Naive thymus-derived CD8-positive, alpha-beta T cell (primary cell): ENCODE measurements at places on chromosomes 4 and X.

DNA sequence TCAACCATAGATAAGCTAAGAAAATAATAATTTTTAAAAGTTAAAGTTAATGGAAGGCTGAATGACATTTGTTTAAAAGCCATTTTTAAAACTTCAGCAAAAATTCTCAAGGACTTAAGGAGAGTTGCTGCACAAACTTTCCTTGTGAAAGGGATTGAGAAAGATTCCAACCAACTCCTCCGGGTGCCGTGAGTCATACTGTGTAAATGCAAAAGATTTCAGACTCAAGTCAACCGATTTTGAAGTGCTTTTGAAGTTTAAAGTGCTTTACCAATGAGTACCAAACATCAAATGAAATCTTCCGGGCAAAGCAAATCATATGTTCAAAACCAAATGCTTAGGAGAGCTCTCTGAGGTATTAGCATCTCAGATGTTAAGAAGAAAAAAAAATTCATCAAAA lies 31.4 kb downstream of the VCX2 start:
- no peak overlapping the region for H3K4me3 ChIP-seq
- no peaks in the 10 kb centered on the region for H3K27me3 ChIP-seq
- no peaks in the 10 kb centered on the region for H3K36me3 ChIP-seq
- no peaks in the 10 kb centered on the region for H3K4me1 ChIP-seq

GRCh38 chrX:72306085-72306801 lies 529 bp upstream of the CITED1 start:
- H3K27ac ChIP-seq: no peak overlapping the region
- peak overlapping the region; percentile 84 for H3K4me3 ChIP-seq
- H3K36me3 ChIP-seq: no peaks in the 10 kb centered on the region
- H3K27me3 ChIP-seq: peaks cover 33% of the 10 kb centered on the region
- DNase-seq: no peak
- H3K4me1 ChIP-seq: peaks cover 27% of the 10 kb centered on the region

DNA sequence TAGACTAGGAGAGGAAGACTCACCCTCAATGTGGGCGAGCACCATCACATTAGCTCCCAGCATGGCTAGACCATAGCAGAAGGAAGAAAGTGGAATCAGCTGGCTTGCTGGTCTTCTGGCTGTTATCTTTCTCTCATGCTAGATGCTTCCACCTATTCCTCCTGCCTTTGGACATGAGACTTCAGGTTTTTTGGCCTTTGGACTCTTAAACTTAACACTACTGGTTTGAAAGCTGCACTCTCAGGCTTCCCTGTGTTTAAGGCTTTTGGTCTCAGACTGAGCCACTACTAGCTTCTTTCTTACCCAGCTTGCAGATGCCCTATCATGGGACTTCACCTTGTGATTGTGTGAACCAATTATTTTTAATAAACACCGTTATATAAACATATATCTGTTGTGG lies 39.0 kb upstream of the UGT2B4 start:
- H3K36me3 ChIP-seq: no peaks in the 10 kb centered on the region
- no peak overlapping the region for H3K27ac ChIP-seq
- no peaks in the 10 kb centered on the region for H3K4me1 ChIP-seq
- no peak for DNase-seq
- H3K27me3 ChIP-seq: peaks cover 3% of the 10 kb centered on the region

DNA sequence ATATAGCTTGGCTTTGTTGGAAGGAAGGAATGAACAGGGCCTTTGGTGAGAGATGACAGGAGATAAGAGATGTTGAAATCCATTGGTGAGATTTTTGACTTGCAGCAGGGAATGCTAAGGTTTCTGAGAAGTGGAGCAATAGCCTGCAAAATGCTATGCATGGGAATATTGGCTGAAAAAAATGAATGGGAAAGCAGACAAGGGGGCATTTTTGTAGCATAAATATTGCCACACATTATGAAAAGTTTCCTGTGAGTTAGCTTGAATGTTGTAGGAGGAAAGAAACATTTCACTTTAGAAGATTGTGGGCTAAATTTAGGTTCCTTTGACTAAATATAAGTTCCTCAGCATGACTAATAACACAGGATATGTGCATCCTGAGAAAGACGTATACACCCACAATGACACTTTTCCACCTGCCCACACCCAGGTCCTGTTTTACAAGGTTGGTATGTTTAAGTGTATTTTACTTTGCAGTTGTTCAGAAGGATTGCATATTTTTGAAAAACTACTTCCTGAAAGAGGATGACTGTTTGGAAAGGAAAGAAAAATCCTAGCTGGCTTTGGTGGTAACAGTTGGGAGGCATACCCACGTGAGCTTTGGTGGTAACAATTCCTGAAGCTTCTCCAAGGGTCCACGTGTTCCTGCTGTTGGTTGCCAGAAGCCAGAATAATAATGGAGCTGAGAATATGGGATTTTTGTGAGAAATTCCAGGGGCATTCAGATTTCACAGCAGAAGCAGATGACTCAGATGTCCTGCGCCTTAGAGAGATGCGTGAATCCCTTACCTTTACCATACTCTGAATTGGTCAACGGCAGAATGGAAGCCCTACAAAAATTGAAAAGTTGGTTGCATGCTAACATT lies 28.5 kb downstream of the PHEX start:
- no peak overlapping the region for H3K4me3 ChIP-seq
- no peak for DNase-seq
- no peaks in the 10 kb centered on the region for H3K27me3 ChIP-seq
- peaks cover 48% of the 10 kb centered on the region for H3K4me1 ChIP-seq
- H3K36me3 ChIP-seq: no peaks in the 10 kb centered on the region
- no peak overlapping the region for H3K27ac ChIP-seq

DNA sequence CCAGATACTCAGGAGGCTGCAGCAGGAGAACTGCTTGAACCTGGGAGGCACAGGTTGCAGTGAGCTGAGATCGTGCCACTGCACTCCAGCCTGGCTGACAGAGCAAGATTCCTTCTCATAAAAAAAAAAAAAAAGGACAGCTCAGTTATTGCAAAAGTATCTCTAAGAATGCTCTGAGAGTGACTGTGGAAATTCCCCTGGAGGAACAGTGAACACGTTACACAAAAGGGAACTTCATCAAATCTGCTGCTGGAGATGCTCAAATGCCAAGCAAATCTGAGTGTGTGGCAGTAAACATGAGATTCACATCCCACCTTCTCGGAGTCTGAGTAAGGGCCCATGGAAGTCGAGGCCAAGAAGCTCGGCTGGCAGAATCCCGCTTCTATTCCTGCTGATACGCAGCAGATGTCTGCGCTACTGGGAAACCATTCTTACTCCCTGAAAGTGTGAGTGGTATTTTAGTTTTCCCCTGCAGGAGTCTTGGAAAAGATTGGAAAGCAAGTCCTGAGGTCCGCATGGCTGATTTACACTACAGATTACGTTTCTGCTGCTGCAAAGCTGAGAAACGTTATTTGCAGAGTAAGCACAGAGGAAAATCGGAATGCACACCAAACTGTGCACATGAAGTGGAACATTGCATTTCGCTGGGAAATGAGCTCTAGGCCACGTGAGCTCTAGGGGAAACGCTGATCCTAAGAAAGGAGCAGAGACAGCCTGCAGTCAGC lies 162.9 kb downstream of the NSUN7 start:
- peaks cover 8% of the 10 kb centered on the region for H3K4me1 ChIP-seq
- H3K4me3 ChIP-seq: no peak overlapping the region
- H3K27me3 ChIP-seq: no peaks in the 10 kb centered on the region

DNA sequence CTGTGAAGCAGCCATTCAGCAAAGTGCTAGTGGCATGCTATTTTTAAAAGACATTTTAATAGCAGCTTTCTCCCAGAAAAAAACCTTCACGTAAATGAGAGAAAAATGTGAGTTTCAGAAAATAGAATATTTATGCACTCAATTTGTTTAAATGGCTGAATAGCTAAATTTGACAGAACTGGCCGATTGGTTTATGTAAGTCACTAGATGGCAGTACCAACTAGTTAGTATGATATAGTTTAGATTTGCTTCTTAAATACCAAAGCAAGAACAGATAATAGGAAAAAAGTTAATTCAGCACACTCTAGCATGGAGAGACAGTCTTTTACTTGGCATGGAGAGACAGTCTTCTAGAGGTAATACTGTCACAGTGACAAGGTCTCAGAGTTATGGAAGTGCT lies 250.1 kb downstream of the SNCA start:
- no peaks in the 10 kb centered on the region for H3K27me3 ChIP-seq
- H3K4me1 ChIP-seq: no peaks in the 10 kb centered on the region
- no peak for DNase-seq
- no peak overlapping the region for H3K4me3 ChIP-seq
- no peak overlapping the region for H3K27ac ChIP-seq

DNA sequence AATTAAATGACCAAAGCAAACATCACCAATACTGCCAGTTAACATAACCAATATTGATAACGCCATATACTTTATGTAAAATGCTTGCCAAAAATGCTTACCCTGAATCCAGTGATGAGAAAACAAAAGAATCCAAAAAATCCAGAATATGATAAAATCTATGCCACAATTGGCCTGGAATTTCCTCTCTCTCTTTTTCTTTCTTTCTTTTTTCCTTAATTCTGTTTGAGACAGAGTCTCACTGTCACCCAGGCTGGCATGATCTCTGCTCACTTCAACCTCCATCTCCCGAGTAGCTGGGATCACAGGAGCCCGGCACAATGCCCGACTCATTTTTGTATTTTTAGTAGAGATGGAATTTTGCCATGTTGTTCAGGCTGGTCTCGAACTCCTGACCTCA lies 9.8 kb upstream of the SLC7A11 start:
- H3K27me3 ChIP-seq: no peaks in the 10 kb centered on the region
- no peak overlapping the region for H3K27ac ChIP-seq
- H3K36me3 ChIP-seq: no peaks in the 10 kb centered on the region
- DNase-seq: no peak

GRCh38 chrX:8890794-8891193 lies 89.6 kb upstream of the FAM9A start:
- H3K4me3 ChIP-seq: no peak overlapping the region
- no peak for DNase-seq
- no peak overlapping the region for H3K27ac ChIP-seq
- H3K36me3 ChIP-seq: peaks cover 2% of the 10 kb centered on the region
- no peaks in the 10 kb centered on the region for H3K4me1 ChIP-seq

DNA sequence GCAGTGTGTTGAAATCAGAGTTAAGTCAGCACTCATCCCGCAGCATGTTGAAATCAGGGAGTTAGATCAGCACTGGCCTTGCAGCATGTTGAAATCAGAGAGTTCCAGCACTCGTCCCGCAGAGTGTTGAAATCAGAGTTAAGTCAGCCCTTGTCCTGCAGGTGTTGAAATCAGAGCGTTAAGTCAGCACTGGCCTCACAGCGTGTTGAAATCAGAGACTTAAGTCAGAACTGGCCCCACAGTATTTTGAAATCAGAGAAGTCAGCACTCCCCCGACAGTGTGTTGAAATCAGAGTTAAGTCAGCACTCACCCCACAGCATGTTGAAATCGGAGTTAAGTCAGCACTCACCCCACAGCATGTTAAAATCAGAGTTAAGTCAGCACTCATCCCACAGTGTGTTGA lies 10.9 kb upstream of the UVSSA start:
- H3K4me1 ChIP-seq: peaks cover 9% of the 10 kb centered on the region
- no peak overlapping the region for H3K27ac ChIP-seq
- no peak overlapping the region for H3K4me3 ChIP-seq
- peaks cover 15% of the 10 kb centered on the region for H3K36me3 ChIP-seq
- DNase-seq: no peak

DNA sequence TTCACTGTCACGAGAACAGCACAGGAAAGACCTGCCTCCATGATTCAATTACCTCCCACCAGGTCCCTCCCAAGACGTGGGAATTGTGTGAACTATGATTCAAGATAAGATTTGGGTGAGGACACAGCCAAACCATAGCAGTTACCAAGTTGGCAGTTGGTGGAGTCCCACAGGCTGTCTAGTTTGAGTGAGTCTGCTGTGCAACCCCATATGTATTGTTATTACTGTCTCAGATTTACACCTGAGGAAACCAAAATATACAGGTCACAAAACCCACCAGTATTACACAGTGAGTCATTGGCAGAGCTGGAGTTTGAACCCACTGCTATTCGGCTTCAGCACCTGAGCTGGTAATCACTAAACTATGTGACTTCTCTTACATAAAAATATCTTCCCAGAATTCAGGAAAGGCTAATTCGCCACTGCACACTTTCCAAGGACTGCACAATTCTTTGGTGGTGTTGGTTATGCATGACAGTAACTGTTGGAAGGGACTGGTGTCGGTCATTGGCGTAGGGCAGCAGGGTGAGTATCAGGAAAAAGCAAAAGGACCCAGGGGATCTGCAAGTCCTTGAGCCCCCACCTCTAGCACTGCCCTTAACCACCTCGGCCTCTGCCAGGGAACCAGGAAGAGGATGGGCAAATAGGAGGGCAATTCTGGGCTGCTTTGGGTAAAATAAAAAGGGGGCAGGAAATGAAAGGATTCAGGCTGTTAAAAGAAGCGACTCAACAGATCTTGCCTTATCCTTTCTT lies 110.1 kb downstream of the USP46 start:
- H3K36me3 ChIP-seq: no peaks in the 10 kb centered on the region
- H3K27ac ChIP-seq: no peak overlapping the region
- no peak for DNase-seq
- H3K27me3 ChIP-seq: peaks cover 11% of the 10 kb centered on the region

DNA sequence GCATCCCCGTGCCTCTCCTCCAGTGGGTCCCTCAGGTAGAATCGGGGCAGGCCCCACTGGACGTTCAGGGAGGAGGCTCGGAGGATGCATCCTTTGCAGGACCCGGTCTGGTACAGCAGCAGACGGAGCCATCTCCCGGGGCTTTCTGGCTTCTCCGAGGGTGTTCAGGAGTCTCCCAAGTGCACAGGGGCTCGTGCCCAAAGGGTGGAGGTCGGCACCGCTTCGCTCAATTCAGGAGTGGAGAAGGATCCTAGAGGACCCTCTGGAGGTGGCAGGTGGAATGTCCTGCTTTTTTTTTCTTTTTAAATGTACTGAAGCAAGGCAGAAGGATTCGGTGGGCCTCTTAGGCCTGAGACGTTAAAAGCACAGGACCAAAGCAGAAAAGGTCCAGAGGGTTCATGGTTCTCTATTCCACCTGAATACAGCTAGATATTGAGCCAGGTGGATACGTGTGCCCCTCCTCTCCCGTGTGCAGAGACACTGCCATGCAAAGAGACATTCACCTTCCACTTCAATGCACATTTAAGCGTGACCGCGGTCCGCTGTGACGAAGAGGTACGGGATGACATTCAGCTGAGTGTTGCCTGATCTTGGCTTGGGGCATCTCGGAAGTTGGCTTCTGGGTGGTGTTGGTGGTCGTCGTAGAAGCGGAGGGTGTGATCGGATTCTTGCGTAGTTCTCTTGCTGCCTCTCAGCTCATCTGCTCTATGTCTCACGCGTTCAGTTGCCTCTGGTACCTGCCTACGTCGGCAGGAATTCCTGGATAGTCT lies 281.2 kb upstream of the AGTR2 start:
- H3K36me3 ChIP-seq: no peaks in the 10 kb centered on the region
- peak overlapping the region; percentile 48 for H3K4me3 ChIP-seq
- no peaks in the 10 kb centered on the region for H3K27me3 ChIP-seq
- no peaks in the 10 kb centered on the region for H3K4me1 ChIP-seq
- H3K27ac ChIP-seq: no peak overlapping the region
- DNase-seq: no peak

- no peak for DNase-seq
- peaks cover 6% of the 10 kb centered on the region for H3K4me1 ChIP-seq
- no peaks in the 10 kb centered on the region for H3K36me3 ChIP-seq
- H3K27ac ChIP-seq: no peak overlapping the region
Observed at GRCh38 chr4:158728236-158728635, 5.0 kb upstream of the PPID start.

- H3K27ac ChIP-seq: no peak overlapping the region
- no peak for DNase-seq
- no peaks in the 10 kb centered on the region for H3K27me3 ChIP-seq
- no peak overlapping the region for H3K4me3 ChIP-seq
- peaks cover 18% of the 10 kb centered on the region for H3K36me3 ChIP-seq
- H3K4me1 ChIP-seq: no peaks in the 10 kb centered on the region
Observed at GRCh38 chr4:26670903-26671537, 87.1 kb downstream of the TBC1D19 start.
